ENCODE measurements at places on chromosomes 5 and 9.

GRCh38 chr5:122545986-122546385 lies 228.9 kb upstream of the SNX2 start:
- no peak for DNase-seq

DNA sequence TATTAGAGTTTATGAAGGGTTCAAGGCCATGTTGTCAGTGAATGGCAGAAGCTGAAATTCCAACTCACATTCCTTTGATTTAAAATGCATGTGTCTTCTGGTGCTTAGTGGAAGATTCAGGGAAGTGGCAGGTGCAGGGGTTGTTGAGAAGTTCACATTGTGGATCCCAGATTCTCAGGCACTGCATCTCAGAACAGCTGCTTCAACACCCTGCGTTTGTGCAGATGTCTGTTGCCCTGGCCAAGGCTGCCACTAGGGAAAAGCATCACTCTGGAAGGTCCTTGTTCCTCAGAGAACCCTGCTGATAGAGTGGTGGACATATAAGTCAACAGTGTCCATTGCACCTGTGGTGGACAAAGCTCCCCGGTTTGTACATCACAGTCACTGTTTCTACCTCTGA lies 162.7 kb downstream of the PAPPA start:
- no peak for DNase-seq

DNA sequence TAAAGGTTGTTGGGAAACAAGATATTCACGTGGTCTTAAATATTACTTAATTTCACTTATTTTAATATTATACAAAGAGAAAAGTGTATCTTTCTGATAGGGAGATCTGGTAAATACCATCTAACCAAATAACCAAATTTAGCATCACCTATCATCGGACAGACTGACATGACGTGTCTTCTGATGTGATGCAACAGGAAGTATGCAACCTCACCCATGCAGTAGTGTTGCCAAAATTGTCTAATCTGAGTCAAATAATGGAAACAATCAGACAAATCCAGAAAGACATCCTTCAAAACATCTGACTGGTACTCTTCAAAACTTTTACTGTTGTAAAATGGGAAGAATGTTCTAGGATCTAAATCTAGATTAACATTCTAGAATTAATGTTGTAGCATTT lies 148.0 kb downstream of the FGF1 start:
- no peak for DNase-seq

GRCh38 chr5:74206579-74207550 lies 433.7 kb downstream of the ENC1 start:
- DNase-seq, result no peak

Measured in SW 1271 (cell line).